ENCODE measurements at places on chromosomes 7 and 10.
A peak's percentile ranks its signal among the peaks of the same experiment; 100 is the strongest.

- H3K4me3 ChIP-seq = no peak overlapping the region
- DNase-seq = no peak
- H3K36me3 ChIP-seq = no peaks in the 10 kb centered on the region
- no peak overlapping the region for H3K27ac ChIP-seq
- H3K27me3 ChIP-seq = no peaks in the 10 kb centered on the region
- peaks cover 7% of the 10 kb centered on the region for H3K4me1 ChIP-seq
Measured at GRCh38 chr7:132393789-132394261, 182.4 kb downstream of the PLXNA4 start.

DNA sequence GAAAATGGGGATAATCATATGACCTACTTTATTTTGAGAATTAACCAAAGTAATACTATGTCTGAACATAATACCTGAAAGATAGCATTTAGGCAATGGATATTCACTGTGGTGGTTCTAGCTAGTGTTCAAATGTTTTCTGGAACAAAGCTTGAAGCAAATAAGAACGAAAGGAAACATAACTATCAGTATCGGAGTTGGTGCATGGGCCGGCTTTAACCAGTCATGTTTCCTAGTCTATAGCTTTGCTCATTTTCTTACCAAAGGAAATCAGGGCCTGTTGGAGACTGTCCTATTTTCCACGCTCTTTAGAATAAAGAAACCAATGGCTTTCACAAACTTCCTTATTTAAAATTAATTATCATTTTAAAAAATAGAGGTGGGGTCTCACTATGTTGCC is 8.9 kb downstream of the IL2RA start:
- no peak overlapping the region for H3K27ac ChIP-seq
- H3K4me1 ChIP-seq = peaks cover 12% of the 10 kb centered on the region
- H3K4me3 ChIP-seq = no peak overlapping the region
- no peak for DNase-seq

GRCh38 chr7:22980422-22980821 is 33.5 kb downstream of the HYCC1 start:
- no peak for DNase-seq
- H3K27ac ChIP-seq = no peak overlapping the region
- no peaks in the 10 kb centered on the region for H3K27me3 ChIP-seq
- H3K4me1 ChIP-seq = peaks cover 26% of the 10 kb centered on the region

DNA sequence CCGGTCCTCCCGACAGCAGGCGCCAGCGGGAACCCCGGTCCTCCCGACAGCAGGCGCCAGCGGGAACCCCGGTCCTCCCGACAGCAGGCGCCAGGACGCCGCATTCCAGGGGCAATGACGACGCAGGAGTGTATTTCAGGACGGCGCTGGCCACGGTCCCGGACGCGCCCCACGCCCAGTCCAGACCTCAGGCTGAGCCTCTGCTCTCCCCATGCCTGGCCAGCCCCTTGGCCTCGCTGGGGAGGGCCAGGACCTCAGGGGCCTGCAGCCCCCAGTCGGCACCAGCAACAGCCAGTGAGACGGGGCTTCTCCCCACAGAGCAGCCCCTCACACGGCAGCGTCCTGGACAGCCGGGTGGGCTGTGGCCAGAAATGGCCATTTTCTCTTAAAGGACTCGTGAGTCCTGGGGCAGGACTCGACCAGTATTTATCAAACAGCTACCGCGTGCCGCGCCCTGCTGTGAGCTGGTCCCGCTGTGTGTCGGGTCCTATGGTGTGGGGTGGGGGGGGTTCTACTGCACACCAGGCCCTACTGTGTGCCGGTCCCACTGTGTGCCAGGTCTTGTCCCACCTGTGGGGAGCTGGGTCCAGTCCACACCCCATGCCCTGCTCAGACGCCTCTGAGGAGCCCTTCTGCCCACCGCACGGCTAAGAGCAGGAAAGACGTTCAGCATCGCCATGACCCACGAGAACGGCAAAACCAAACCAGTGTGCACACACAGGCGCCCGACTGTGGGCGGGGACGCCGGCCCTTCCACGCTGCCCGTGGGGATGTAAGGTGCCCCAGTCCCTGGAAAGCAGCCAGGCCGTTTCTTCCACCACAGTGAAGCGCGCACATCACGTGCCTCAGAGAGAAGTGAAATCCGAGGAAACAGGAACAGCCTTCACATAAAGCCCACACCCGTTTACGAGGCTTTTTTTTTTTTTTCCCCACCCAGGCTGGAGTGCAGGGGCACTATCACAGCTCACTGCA is 33.3 kb downstream of the GET4 start:
- H3K27me3 ChIP-seq = peaks cover 12% of the 10 kb centered on the region
- H3K36me3 ChIP-seq = no peaks in the 10 kb centered on the region
- H3K27ac ChIP-seq = no peak overlapping the region
- no peak for DNase-seq
- no peak overlapping the region for H3K4me3 ChIP-seq
- 0 out of 2 replicates have a peak, but pooled peaks cover 4% of the 10 kb centered on the region for H3K4me1 ChIP-seq

DNA sequence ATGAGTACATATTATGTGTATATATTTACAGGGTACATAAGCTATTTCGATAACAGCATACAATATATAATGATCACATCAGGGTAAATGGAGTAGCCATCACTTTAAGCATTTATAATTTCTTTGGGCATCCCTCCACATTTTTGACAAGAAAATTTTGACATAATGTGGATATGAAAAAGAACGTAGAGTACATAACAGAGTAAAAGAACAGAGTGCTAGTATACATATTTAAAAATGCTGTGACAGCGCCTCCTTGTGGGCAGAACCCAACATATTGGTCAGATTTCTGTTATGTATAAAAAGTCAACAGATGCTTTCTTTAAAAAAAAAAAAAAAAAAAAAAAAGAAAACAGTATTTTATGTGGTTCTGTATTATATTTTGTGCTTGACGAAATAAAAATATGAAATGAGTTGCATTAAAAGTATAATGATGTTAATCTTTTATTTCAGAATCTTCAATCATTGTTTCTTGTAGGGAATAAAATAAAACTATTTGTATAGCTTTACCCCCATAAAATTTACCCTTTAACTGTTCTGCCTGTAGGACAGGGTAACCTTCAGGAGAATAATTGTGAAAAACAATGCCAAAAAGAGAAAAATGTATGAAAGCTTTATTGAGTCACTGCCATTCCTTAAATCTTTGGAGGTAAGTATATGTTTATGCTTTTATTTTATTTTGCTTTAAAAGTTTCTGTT is 18.3 kb upstream of the HBP1 start:
- no peaks in the 10 kb centered on the region for H3K27me3 ChIP-seq
- H3K36me3 ChIP-seq = peaks cover 1% of the 10 kb centered on the region
- H3K4me3 ChIP-seq = no peak overlapping the region
- DNase-seq = peak; percentile 70
- no peak overlapping the region for H3K27ac ChIP-seq

DNA sequence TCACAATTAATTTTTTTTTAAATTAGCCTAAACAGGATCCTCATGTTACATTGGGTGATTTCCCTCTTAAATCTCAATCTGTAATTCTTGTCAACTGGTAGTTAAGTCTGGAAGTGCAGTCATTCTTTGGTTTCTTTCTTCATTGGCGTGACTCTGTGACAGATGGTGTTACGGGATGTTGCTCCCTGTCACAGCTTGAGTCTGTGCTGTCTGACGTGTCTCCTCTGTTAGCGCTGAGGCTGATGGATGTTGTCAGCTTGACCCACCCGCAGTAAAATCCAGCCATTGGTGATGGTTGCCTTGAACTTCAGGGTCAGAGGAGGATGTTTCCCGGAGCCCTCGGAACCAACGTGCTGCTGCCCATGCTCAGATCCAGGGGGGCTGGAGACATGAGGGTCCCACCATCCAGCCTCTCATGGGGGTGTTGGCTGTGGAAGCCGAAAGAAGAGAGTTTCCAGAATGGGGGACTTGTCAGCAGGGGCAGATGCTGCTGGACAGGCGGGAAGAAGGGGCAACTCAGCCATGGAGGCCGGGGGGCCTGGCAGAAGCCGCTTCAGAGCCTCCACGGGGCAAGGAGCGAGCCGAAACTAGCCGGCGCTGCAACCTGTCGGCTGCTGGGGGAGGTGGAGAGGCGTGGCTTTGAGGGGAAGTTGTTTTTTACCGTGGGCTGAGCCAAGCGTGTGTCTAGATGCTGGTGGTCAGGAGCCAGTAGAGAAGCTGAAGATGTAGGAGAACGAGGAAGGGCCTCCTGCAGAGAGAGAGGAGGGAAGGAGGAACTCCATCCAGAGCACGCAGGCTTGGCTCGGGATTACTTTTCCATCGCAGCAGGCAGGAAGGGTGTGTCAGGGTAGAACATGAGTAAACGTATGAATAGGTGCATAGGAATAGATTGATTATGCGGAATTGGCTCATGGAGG is 3.5 kb downstream of the SUN1 start:
- H3K36me3 ChIP-seq = peaks cover 46% of the 10 kb centered on the region
- no peaks in the 10 kb centered on the region for H3K27me3 ChIP-seq
- peak overlapping the region; percentile 82 for H3K27ac ChIP-seq
- H3K4me1 ChIP-seq = peaks cover 38% of the 10 kb centered on the region
- H3K4me3 ChIP-seq = no peak overlapping the region

DNA sequence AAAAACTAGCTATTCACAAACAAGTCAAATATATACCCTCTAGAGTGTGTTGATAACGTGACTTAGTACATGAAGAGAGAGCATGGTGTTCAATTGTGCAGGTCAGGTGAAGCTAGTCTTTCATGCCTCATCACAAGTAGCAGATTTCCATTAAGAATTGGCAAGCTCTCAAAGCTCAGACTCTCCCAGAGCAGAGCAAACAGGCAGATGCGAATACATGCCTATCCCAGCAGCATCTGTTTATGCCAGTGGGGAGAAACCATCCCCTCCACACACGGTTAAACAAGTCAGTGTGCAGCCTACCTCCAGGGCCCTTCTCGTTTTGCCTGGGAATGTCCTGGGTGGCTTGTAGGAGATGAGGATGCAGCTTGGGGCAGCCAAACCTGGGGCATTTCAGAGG is 532.5 kb upstream of the C7orf33 start:
- no peak overlapping the region for H3K27ac ChIP-seq
- H3K36me3 ChIP-seq = no peaks in the 10 kb centered on the region
- no peak overlapping the region for H3K4me3 ChIP-seq
- H3K27me3 ChIP-seq = no peaks in the 10 kb centered on the region
- DNase-seq = no peak

GRCh38 chr7:97004247-97005182 is 838 bp upstream of the DLX6 start:
- H3K4me1 ChIP-seq = peaks cover 50% of the 10 kb centered on the region
- peaks cover 97% of the 10 kb centered on the region for H3K27me3 ChIP-seq
- no peak overlapping the region for H3K27ac ChIP-seq
- peak overlapping the region; percentile 73 for H3K4me3 ChIP-seq
- DNase-seq = no peak
- H3K36me3 ChIP-seq = peaks cover 3% of the 10 kb centered on the region

GRCh38 chr7:17680026-17680425 is 260.3 kb downstream of the SNX13 start:
- no peaks in the 10 kb centered on the region for H3K27me3 ChIP-seq
- DNase-seq = no peak
- no peak overlapping the region for H3K27ac ChIP-seq
- peaks cover 12% of the 10 kb centered on the region for H3K4me1 ChIP-seq
- no peaks in the 10 kb centered on the region for H3K36me3 ChIP-seq

GRCh38 chr7:134632937-134633540 is 13.6 kb upstream of the BPGM start:
- H3K4me1 ChIP-seq = no peaks in the 10 kb centered on the region
- H3K27me3 ChIP-seq = peaks cover 3% of the 10 kb centered on the region
- DNase-seq = no peak
